ENCODE measurements at places on chromosomes 6 and 20.

DNA sequence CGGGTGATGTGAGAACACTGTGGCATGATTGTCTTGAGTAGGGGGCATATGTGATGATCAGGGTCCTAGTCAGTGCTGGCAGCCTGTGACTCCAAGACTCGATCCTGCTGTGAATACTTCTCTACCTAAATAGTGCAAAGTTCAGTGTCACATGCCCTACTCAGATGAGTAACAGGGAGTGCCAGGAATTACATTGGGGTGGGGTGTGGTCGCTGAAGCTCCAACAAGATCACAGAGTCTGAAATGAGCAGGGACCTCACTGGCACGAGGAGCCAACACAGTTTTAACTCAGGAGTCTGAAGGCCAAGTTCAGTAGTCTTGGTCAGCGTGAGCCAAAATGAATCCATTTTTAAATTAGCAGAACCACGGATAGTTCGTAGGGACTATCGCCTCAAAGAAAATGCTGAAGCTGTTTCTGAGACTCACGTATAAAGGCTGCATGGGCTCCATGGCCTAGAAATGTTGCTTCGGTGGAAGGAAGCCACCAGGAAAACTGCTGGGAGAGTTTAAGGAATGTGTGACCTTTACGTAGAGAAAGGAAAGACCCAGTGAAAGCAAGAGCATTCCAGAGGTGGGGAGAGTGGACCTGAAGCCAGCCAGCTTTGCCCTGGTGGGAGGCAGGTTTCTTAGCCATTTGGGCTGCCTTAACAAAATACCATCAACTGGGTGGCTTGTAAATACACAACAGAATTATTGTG is 72.2 kb downstream of the RPP40 start:
- DNase-seq: no peak

- no peak for DNase-seq
Observed at GRCh38 chr6:21005816-21006570, 471.7 kb downstream of the CDKAL1 start.

- DNase-seq: no peak
Observed at GRCh38 chr20:47423586-47423985, 67.1 kb upstream of the ZMYND8 start.

- peak; percentile 71 for DNase-seq
Observed at GRCh38 chr20:32112841-32113240, 3.3 kb downstream of the TM9SF4 start.
